ENCODE measurements at places on chromosomes 4 and X. TPM values are rescaled to one million over a fixed set of nuclear protein-coding genes. Genes with fewer than 3 reads are reported as not detected.

Gene GLOD5
- total RNA-seq = not detected

DNA sequence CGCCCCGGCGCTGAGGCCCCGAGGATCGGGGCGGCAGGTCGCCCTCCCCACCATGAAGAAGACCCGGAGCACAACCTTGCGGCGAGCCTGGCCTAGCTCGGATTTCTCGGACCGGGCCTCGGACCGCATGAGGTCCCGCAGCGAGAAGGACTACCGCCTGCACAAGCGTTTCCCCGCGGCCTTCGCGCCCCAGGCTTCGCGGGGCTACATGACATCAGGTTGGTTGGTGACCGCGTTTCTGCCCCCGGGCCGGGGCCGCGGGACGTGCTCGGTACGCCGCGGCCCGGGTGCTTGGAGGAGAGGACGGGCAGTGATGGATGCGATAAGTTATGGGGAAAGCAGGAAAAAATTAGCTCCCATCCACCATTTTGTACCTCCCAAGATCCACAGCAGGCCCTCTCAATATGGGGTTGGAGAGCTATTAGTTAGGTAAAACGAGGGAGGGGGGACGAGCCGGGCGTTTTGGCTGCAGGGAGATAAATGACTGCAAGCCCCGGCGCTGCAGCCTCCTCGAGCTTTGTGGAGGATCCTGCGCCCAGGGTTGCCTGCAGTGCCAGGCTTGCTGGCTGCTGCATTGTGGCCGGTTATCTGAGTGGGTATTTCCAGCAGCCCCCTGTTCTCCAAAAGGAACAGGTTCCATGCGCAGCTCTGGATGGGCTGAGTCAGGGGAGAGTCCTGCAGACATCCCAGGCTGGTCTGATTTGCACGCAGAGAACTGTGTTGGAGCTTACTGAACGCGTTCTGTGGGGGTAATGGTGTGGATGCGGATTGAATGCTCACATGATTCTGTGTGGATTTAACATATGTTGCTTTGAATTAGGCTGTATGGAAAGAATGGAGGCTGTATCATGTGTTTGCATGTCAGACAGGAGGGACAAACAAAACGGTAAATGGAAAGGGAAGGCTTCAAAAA lies 1.9 kb downstream of the STOX2 start:
- H3K27ac ChIP-seq = no peak overlapping the region
- peaks cover 4% of the 10 kb centered on the region for H3K27me3 ChIP-seq

GRCh38 chr4:149120331-149121022 lies 678.3 kb upstream of the NR3C2 start:
- no peak for DNase-seq
- no peaks in the 10 kb centered on the region for H3K36me3 ChIP-seq
- no peak overlapping the region for H3K27ac ChIP-seq
- H3K27me3 ChIP-seq = no peaks in the 10 kb centered on the region
- no peak overlapping the region for H3K4me3 ChIP-seq

DNA sequence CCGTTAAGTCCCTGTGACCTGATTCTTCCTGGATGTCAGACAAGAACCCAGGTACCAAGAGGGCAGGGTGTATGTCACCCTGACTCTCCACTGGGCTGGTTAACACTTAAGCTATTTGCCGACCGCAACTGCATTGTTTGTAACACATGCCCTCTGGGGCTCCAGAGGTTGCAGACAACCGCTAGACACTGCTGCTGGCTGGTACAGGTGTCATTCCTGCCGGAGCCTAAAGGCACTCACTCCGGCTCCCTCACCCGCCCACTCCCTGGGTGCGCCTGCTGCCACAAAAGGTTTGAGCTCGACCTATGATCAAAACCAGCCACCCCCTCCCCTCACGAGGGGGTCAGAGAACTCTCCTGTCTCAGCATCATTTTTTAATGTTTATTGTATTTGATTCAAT lies 208.2 kb downstream of the FAT4 start:
- no peak for DNase-seq
- no peaks in the 10 kb centered on the region for H3K27me3 ChIP-seq
- H3K4me1 ChIP-seq = no peaks in the 10 kb centered on the region
- no peaks in the 10 kb centered on the region for H3K36me3 ChIP-seq
- no peak overlapping the region for H3K4me3 ChIP-seq

DNA sequence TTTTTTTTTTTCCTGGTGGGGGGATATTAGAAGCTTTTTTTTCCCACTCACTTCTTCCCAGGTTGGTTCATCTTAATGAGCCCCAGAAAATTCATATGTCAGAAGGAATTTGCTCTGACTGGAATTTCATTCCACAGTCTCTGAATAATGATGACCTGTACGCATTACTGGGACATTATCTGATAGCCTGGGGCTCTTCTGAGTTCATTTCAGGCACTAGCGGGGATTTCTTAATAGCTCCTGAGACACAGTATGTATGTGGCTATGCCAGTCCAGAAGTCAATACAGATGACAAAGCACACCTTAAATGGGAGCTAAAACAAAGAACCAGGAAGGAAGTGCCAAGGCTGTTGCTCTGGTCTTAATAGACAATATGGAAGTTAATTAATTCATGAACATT lies 295.2 kb upstream of the IGFBP7 start:
- DNase-seq = no peak
- no peak overlapping the region for H3K4me3 ChIP-seq
- peaks cover 9% of the 10 kb centered on the region for H3K4me1 ChIP-seq
- H3K27me3 ChIP-seq = peaks cover 2% of the 10 kb centered on the region

GRCh38 chr4:137474711-137475301 lies 57.5 kb downstream of the PCDH18 start:
- H3K4me1 ChIP-seq = no peaks in the 10 kb centered on the region
- DNase-seq = no peak
- no peaks in the 10 kb centered on the region for H3K27me3 ChIP-seq
- H3K27ac ChIP-seq = no peak overlapping the region
- H3K4me3 ChIP-seq = no peak overlapping the region

DNA sequence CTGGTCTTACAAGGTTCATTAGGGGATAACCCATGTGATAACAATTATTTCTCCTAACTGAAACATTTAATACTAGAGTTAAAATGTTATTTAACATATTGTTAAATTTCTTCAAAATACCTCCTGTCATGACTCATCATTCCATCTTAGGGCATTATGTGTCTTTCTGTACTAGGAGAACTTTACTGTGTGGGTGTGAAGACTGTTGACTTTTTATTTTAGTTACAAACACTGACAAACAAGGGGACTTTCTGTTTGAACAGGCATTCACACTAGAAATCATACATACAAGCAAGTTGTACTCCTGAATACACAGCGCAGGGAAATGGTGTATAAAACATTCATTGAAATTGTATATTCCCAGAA lies 175.9 kb downstream of the FBXW7 start:
- H3K4me1 ChIP-seq = no peaks in the 10 kb centered on the region
- no peak overlapping the region for H3K27ac ChIP-seq
- no peaks in the 10 kb centered on the region for H3K36me3 ChIP-seq
- no peak for DNase-seq
- no peaks in the 10 kb centered on the region for H3K27me3 ChIP-seq
- no peak overlapping the region for H3K4me3 ChIP-seq

- H3K36me3 ChIP-seq = no peaks in the 10 kb centered on the region
- peaks cover 6% of the 10 kb centered on the region for H3K4me1 ChIP-seq
- no peak for DNase-seq
- H3K27me3 ChIP-seq = no peaks in the 10 kb centered on the region
- H3K4me3 ChIP-seq = no peak overlapping the region
These were observed 22.0 kb downstream of the DNAAF6 start for GRCh38 chrX:107228486-107228819.

DNA sequence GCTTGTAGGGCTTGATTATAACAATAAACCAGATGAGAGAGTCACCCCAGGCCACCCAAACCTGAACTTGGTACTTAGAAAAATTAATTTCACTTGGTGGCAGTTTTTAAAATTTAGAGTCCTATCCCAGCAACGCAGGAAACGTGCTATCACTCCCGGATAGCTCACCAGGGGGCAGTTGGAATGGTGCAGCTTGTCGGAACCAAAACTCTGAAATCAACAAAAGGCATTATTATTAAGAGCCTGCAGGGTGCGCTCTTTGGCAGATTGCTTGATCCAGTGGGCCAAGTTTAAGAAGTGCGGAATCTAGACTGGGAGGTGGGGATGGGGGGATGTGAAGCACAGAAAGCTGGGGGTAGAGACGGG lies 2.4 kb downstream of the FRAS1 start:
- H3K27me3 ChIP-seq = peaks cover 14% of the 10 kb centered on the region
- peak overlapping the region; percentile 91 for H3K4me3 ChIP-seq
- no peaks in the 10 kb centered on the region for H3K36me3 ChIP-seq
- DNase-seq = peak; percentile 72
- H3K27ac ChIP-seq = peak overlapping the region; percentile 50
